ENCODE measurements at places on chromosomes 7 and 10.

- no peak for DNase-seq
Observed at GRCh38 chr10:8444630-8445029, 390.1 kb downstream of the GATA3 start.

- DNase-seq, result no peak
Observed at GRCh38 chr7:29629507-29629906, 65.9 kb downstream of the PRR15 start.

DNA sequence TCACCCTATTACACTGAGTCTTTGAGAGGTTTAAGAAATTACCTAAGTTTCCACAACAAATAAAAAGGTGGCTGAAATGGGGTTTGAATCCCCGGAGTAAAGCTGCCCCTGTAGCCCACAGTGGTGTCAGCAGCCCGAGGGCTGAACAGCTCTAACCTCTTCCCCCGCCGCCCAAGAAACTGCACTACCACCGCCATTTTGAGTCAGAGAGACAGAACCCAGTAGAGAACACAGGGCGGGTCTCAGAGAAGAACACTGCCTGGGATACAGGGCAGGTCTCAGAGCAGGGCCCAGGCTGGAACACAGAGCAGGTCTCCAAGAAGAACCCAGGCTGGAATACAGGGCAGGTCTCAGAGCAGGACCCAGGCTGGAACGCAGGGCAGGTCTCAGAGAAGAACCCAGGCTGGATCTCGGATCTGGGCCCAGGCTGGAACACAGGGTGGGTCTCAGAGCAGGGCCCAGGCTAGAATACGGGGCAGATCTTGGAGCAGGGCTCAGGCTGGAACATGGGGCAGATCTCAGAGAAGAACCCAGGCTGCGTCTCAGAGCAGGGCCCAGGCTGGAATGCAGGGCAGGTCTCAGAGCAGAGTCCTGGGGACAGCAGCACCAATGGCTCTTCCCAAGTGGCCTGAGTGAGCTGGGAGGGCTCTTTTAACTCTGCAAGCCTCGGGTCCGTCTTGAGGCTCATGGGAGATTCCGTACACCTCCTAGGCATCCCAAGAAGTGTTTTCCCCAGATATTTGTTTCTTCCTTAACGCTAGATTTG is 85.9 kb upstream of the LANCL2 start:
- DNase-seq, result no peak

GRCh38 chr7:23369695-23370404 is 70.7 kb downstream of the MALSU1 start:
- DNase-seq, result no peak

GRCh38 chr7:48300301-48300700 is 129.0 kb downstream of the ABCA13 start:
- DNase-seq, result no peak

- no peak for DNase-seq
Observed at GRCh38 chr7:13050703-13051102, 363.3 kb downstream of the ARL4A start.

Measured in MV-4-11 (cell line).